GM12864 (cell line): ENCODE measurements at places on chromosomes 12 and 14.
A peak's percentile ranks its signal among the peaks of the same experiment; 100 is the strongest.

DNA sequence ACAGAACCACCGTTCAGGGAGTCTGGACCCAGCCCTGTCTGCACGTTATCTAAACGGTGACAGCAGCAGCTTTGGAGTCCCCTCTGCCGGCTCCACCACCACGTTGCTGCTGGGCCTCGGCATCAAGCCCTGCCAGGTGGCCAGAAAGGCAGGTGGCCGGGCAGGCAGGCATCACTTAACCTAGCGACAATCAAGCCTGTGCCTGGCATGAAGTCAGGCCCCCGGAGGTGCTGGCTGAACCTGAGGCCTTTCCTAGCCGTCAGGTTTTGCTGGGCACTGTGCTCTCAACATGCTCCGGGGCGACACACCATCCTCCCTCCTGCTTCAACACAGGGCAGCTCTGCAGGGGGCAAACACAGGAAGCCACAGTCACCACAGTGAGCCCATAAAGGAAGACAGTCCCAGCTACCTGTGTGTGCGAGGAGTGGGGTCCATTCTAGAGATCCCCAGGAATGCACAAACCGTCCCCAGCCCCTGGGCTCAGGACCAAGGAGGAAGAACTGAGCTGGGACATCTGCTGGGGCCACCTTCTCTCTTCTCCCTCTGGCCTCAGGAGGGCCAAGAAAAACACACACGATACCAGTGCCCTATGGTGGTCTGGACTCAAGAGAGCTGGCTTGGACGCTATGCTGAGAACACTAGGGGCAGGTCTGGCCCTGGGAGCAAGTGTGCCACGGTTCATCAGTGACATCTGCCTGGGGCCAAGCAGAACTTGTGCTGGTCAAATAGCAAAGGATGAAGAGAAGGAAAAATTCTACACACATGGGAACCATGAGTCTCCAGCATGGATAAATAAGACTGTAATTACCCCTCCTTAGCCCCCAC, 44.7 kb downstream of the CCDC88C start:
- DNase-seq = no peak

DNA sequence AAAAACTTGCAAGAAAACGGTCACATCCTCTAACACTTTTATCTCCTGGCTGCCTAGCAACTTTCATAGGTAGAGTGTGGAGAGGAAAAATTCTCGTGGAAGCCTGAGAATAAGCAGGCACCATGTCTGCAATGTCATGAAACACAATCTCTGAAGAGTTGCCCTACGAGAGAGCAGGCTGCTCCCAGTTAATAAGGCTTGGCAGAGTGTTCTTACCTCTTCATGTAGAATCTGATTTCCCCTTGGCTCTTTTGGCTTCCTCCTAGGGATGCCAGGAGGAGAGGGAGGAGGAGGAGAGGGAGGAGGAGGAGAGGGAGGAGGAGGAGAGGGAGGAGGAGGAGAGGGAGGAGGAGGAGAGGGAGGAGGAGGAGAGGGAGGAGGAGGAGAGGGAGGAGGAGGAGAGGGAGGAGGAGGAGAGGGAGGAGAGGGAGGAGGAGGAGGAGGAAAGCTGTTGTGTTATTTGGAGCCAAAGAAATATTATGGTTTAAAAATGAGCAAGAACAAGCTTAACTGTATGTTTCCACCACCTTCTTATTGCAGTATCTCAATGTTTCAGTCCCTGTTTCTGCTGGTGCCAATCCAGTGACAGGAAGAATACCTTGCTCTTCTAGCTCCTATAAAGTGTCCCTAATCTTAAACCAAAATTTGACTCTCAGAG, 52.9 kb downstream of the EGLN3 start:
- DNase-seq = no peak

- DNase-seq = peak; percentile 26
Observed at GRCh38 chr14:30521899-30522736, 36.8 kb upstream of the G2E3 start.

GRCh38 chr12:122732170-122732569, 1.5 kb upstream of the HCAR1 start:
- no peak for DNase-seq

- DNase-seq = no peak
Observed at GRCh38 chr14:68977718-68978171, 1.4 kb downstream of the ACTN1 start.

- DNase-seq = no peak
Observed at GRCh38 chr14:76780058-76780345, 18.7 kb downstream of the VASH1 start.

DNA sequence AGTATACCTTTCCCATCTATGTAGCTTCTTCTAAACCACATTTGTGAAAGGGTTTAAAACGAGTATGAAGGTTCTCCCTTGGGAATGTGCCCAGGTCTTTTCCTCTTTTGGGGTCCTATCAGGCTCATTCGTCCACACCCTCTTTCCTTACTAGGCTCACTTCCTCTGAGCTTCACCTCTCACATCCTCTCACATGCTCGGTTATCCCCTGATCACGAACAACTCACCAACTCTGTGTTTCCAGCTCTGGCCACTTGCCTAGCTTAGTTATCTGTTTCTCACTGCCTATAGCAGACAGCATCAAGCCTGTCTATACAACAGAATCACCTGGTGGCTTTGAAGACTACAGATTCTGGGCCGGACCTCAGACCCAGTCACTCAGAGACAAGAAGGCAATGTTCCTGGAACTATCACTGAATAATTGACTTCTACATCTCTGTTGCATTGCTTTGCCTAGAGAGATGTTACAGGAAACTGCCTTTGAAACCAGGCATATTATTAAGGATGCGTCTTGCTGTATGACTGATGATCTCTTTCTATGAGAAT, 158.2 kb downstream of the FOXN3 start:
- no peak for DNase-seq

DNA sequence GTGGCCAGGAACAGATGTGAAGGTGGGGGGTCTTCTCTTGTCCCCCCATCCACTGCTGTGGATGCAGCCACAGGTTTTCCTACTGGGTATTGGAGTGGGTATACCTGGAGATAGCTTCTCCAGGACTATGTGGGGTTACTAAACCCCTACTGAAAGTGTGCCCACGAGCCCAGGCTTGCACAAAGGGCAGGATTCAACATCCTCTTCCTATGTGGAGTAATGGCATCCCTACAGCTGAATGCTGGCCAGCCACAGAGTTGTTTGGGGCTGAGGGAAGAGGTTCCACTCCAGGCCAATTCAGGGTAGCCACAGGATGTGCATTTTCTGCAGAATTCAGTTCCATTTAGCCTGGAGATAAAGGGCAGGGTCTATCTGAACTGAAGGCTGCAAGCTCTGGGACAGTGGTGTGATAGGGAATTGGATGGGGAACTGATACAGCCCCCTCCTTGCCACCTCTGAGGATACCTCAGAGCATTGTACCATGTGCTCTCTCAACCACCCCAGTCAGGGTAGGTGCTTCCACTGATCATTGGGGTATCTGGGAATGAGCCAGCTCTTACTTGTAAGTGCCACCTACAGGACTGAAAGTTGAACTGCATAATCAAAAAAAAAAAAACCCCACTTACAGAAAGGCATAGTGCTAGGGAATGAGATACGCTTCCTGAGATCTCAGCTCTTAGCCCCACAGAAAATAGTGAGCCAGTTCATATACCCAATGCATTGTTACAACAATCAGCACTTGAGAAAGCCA, 187.1 kb downstream of the KITLG start:
- no peak for DNase-seq

DNA sequence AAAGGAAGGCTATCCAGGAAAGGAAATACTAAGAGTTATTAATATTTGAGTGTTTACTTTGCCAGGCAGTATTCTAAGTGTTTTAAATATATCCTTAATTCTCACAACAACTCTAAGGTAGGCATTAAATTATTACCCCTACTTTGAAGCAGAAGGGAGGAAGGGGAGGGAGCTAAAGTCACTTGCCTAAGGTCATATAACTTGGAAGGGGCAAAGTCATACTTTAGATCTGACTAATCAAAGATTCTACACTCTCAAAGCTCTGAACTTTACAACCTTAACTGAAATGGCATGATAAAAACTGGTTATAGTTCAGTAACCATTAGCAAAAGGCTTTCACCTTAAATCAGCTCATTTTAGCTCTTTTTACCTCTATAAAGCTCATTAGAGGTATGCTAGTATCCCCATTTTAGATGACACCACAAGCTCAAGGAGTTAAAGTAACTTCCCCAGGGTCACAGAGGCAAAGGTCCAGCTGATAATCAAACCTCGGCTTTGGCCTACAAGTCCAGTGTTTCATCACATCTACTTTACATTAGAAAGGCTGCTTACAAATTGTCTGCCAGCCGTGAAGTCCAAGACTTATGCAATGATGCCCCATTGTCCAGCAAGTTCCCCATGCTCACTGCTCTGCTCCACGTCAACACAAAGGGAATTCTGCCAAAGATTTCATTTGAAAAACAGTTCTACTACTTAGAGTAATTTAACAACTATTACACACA, 223.9 kb downstream of the MED13L start:
- DNase-seq = no peak

- DNase-seq = no peak
Observed at GRCh38 chr12:33605757-33606156, 166.1 kb upstream of the SYT10 start.

GRCh38 chr12:117622087-117622486, 260.7 kb upstream of the NOS1 start:
- DNase-seq = no peak

- DNase-seq = no peak
Observed at GRCh38 chr12:62631471-62632410, 165.1 kb downstream of the MON2 start.

DNA sequence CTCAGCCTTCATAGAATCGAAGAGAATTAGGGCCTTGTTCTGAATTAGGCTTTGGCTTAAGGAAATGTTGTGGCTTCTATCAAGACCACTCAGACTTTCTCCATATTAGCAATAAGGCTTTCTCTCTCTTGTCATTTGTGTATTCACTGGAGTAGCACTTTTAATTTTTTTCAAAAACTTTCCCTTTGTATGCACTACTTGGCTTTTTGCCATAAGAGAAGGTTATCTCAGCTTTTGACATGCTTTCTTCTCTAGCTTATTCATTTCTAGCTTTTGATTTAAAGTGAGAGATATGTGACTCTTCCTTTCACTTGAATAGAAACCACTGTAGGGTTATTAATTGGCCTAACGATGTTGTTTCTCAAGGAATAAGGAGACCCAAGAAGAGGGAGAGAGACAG, 244.2 kb downstream of the GPHN start:
- DNase-seq = peak; percentile 8

- DNase-seq = no peak
Observed at GRCh38 chr14:33127531-33127930, 188.9 kb downstream of the NPAS3 start.
